ENCODE measurements at places on chromosomes 2 and 18. TPM values are rescaled to one million over a fixed set of nuclear protein-coding genes. Genes with fewer than 3 reads are reported as not detected.

- DNase-seq, result peak; percentile 78
These were observed 219.3 kb downstream of the NEDD4L start for GRCh38 chr18:58263055-58263957.

- no peak for DNase-seq
These were observed 1.6 kb upstream of the GPR45 start for GRCh38 chr2:105239924-105240323.

SPATS2L gene
- 148 TPM for total RNA-seq

- DNase-seq, result no peak
These were observed 13.4 kb upstream of the PAX3 start for GRCh38 chr2:222311978-222312738.

KRTCAP3 gene
- 16.5 TPM for total RNA-seq

TEX261 gene
- 39.1 TPM for total RNA-seq
